ENCODE measurements at places on chromosomes 11 and 22.

DNA sequence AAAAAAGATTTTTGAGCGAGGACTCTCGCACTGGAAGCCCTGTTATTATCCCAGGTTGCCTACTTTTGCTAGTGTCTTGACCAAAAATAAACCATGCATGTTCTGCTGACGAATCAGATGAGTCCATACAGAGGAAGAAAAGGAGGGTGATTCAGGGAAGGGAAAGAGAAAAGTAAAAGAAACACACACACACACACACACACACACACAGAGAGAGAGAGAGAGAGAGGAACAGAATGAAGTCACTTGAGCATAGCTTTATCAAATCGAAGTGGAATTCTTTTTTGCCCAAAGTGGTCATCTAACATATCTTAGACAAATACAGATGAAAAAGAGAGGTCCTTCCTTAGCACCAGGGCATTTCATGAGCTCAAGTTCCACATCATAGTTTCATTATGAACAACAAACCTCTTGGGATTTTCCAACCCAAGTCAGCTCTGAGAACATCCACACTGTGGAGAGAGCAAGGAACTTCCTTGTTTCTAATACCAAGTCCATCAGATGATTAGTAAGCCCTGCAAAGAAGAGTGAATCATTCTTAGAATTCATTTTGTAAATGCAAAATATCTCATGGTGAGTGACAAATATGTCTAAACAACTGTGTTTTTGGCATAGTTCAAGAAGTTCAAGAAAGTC lies 7.7 kb upstream of the MMP12 start:
- peak; percentile 21 for DNase-seq

- DNase-seq: no peak
Measured at GRCh38 chr11:93131709-93132108, 66.1 kb downstream of the SLC36A4 start.

GRCh38 chr11:121422675-121423074 lies 29.4 kb upstream of the SORL1 start:
- no peak for DNase-seq

- DNase-seq: no peak
Measured at GRCh38 chr11:126467046-126467370, 111.5 kb downstream of the ST3GAL4 start.

DNA sequence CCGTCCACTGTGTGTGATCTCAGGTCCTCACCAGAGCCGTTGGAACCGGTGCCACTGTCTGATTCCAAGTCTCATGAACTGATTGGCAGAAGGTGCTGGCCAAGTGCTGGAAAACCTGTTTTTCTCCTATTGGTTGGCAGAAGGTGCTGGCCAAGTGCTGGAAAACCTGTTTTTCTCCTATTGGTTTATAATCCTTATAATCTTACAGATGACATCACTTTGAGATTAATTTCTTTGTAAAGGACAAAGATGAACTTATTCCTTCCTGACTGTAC lies 1106.3 kb downstream of the BRD1 start:
- DNase-seq: no peak

GRCh38 chr22:38467904-38468442 lies at the start of gene KDELR3:
Gene KDELR3, plus strand, starts transcription at chr22:38468096. Its CDS starts 138 bp downstream, at chr22:38468234.
- peak; percentile 88 for DNase-seq

GRCh38 chr11:112511271-112511670 lies 250.6 kb upstream of the PLET1 start:
- DNase-seq: no peak

DNA sequence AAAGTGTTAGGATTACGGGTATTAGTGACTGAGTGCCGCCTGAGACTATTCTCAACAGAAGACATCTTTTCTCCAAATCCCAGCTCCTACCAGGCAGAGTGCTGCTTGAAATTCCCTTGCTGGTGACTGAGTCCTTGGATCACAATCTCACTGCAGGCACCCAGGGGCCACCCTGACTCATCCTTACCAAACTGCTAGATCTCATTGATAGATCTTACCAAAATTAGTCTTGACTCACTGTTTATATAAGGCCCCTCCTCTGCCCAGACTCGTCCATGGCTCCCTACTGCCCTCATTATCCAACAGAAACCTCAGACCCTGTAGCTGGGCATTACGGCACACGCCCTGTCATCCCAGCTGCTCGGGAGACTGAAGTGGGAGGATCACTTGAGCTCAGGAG lies 14.7 kb downstream of the TBC1D10A start:
- no peak for DNase-seq

- DNase-seq: no peak
Measured at GRCh38 chr11:34855754-34856095, 60.5 kb downstream of the APIP start.

- no peak for DNase-seq
Measured at GRCh38 chr22:39946503-39947219, 13.5 kb upstream of the TMA7B start.

DNA sequence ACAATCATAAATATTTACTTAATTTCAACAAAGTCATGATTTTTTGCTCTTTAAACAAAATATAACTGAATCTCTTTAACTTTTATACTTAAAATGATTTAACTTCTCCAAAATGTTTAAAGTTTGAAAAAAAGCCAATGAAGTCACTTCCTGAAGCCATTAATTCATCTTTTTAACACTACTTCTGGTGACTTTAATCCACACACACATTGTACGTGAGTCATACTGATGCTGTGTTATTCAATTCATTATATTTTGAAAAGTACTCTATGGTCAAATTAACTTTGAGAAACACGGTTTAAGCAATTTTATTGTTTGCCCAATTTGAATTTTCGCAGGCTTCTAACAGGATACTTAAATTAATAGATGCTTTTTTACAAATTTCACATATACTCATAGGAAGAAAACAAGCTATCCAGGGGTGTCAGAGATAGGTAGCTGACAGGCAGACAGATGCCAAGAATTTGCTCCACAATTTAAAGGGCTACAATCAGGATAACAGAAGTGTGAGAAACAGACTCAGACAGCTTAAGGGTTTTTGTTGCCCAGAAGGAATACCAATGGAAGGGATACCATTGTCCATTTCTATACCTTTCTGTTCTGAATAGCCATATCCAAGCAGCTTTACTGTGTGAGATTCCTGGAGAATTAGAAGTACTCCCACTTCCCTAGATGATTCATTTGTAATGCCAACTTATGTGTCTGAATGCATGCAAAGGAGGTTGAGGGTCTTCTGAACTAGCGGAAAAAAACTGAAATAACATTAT lies 118.4 kb downstream of the RBFOX2 start:
- no peak for DNase-seq

DNA sequence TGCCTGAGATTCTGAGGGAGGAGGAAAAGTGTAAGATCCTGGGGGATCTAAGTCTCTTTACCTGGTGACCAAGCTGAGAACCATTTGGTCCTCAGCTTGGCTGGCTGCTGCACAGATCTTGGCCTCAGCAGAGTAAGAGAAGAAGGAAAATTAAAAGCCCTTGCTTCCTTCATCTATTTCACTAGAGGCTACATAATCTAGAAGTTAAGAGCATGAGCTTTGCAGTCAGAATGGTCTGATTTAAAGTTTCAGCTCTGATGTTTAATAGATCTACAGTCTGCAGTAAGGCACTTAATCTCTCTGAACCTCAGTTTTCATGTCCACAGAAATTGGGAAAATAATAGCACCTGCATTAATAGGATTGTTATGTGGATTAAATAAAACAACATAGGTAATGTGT lies 3.1 kb upstream of the ZBTB16 start:
- no peak for DNase-seq

DNA sequence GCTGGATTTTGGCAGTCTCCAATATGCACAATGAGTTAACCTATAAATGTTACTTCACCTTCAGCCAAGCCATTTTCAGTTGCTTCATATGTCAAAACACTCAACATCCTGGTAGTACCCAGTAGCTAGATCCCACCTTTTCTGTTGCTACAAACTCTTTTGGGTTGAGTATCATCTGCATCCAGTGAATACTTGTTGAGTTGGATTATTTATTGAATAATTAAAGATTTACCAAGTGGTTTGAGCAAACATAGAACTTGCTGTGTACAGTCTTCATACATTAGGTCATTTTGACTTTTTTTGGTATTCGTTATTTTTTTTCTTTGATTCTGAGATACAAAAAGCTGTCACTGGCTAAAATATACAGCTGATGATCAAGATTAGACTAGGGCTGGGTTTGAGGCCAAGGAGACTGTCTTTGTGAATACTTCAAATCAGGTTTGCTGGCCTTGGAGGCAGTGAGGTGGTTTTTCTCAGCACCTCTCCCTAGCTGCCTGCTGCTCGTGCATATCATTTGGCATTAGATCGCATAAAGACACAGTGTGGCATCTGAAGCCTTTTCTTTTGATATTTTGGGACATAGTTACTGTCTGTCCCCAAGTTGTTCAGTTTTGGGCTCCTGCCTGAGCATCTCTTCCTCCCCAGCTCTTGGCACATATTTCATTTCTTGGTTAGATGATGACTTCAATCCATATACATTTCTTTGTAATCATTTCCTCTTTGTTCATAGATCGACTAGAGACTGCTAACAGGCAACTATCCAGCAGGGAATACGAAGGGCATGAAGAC lies 62.8 kb downstream of the AMOTL1 start:
- DNase-seq: no peak

GRCh38 chr11:1598816-1599215 lies 722 bp upstream of the KRTAP5-2 start:
- no peak for DNase-seq

GRCh38 chr22:40008726-40009291 lies 14.1 kb downstream of the FAM83F start:
- no peak for DNase-seq

GRCh38 chr11:37002831-37003230 lies 404.8 kb upstream of the RAG2 start:
- DNase-seq: no peak

- peak; percentile 60 for DNase-seq
Measured at GRCh38 chr11:120912504-120912903, 111.4 kb upstream of the TBCEL start.

GRCh38 chr22:44406341-44407170 lies 91.5 kb downstream of the RTL6 start:
- DNase-seq: no peak

DNA sequence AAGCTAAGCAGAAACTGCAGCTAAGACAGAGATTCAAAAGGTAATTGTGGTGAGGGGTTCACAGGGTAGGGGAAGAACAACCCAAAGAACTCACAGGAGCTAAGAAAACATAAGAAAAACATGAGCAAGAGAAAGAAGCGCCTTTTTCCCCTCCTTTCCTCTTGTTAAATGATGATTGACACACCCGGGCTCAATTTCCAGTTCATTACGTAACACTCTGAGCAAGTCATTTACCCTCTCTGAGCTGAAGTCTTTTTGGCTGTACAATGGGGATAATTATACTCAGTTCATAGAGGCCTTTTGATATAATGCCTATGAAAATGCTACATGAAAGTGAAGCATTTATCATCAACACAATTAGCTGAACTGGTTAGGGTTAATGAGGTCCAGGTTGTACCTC lies 17.2 kb downstream of the LRP4 start:
- no peak for DNase-seq

DNA sequence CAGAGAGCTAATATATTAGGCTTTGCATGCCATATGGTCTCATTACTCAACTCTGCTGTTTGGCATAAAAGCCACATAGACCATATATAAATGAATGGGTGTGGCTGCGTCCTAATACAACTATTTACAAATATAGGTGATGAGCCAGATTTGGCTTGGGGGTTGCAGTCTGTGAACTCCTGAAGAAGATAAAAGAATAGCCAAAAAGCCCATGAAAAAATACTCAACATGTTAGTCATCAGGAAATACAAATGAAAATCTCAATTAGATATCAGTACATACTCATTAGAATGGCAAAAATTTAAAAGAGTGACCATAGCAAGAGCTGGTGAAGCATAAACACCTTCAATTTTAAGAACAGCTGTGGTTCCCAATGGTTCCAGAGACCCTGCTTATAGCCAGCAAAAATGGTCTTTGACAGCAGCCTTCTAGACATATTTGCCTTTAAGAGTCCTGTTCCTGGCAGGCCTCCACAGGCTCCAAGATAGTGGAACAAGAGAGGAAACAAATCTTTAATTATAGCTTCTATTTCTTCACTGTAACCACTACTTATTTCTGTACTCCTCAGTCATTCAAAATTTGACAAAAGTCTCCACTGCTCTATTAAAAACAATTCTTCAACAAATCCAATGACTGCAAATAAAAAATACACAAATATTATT lies 16.1 kb downstream of the C2CD3 start:
- no peak for DNase-seq

DNA sequence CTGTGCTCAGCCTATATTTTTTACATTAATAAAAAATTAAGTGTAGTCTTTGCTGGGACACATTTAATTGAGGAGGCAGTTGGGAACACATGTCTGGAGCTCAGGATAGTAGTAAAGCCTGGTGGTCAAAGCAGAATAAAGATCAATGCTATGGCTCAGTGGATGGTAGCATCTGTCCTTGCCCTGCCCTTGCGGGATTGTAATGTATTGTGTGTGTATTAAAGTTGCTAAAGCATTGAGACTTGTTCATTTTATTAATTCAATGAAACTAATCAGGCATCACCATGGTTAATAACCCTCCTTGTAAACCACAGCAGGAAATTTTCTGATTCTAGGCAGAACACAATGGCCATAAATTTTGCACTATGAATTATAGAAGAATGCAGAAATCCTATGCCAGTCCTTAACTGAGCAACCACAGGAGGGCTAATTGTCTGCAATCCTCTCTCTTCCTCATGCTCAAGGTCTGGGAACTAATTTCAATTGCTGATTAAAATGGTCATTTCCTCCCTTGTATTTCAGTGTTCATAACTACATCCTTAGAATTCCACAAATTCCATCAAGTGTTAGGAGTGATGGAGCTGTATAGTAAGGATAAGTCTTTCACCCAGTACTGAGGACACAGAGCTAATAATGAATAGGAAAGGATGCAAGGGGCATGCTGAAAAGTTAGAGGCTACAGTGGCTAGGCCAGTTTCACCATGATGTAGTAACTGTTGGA lies 403.2 kb upstream of the DDI1 start:
- no peak for DNase-seq

GRCh38 chr22:20441631-20442484 lies 4.2 kb upstream of the SCARF2 start:
- DNase-seq: no peak

DNA sequence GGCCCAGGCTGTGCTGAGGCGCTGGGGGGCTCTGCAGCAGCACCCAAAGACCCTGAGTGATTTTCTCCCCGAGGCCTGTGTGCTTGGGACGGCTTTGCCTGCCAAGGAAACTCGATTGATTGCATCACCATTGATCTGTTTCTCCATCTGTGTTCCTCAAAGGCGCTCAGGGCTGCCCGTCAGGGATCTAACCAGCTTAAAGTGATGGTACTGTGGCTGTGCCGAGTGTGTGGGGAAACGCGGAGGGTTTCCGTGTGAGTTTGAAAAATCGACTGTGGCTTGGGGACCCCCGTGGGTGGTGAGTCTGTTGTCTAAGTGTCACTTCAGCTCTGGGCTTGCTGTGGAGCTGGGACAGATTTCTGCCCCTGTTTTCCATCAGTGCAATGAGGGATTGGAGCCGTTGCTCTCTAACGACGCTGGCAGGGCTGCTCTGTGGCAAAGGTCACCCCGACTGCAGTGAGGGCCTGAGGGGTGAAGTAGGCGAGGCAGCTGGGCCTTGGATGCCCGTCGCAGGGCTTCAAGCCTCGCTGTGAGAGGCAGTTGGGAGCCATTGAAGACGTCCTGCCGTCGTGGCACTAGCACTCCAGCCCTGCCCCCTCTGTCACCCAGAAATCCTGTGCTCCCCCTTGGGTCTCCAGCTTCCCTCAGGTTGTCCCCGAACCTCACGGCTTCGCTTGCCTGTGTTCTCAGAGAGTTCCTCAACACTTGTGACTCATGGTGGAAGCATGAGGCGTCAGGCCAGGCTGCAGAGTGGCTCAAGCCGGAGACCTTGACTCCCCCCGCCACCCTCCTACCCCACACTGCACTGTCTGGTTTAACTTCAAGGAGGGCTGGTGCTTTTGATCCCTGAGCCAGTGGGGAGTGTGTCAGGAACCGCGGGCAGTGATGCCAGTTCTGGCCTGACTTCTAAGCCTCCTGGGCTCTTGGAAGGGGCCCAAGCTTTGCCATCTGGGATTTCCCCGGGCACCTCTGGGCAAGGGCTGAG lies 21.8 kb downstream of the CACNA1I start:
- DNase-seq: no peak

Data from GM13977 (cell line).